ENCODE measurements at places on chromosomes 4 and X.

DNA sequence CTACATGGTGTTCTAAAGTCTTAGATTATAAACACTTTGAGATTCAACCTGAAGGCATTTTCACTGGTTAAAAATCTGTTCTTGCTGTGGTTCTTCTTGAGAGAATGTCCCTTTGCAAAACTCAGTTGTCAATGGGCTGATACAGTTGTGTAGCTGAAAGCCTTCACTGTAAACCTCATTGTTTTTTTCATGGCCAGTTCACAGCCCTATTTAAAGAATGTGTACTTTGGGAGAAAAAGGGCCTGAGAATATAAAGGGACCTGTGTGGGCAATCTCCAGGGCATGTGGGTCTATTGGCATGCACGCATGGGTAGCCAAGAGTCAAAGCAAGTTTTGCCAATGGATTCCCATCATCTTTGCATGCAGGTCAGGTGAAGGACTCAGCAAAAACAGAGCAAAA is 7.8 kb upstream of the MAP7D3 start:
- DNase-seq = no peak

DNA sequence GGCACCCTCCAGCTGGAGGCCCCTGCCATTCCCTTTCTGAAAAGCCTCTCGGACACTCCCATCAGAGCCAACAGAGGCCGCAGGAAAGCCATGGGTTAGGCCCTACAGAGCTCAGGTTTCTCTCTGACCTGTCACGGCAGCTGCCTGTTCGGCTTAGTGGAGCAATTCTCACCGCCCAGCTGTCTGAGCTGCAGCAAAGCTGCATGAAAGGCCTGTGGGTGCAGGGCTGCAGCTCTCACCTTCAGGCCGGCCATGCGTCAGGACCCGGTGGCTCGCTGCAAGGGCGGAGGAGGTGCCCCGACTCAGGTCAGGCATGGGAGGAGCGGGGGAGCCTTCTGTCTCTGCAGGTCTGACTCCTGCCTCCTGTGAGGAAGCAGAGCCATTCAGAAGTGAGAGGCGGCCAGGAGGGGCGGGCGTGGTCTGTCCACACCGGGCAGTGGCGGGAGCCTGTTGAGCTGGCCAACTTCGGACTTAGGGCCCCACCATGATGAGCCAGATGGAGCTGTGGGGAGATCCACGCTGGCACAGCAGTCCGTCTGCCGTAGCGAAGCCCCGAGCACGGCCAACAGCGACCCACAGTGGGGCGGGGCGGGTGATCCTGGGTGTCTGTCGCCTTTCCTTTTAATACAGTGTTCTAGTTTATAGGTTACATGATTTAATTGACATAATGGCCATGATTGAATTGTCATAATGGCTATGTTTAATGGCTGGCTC is 23.4 kb downstream of the PDE6B start:
- no peak for DNase-seq

GRCh38 chrX:87924619-87925018 is 407.0 kb downstream of the KLHL4 start:
- DNase-seq = no peak

DNA sequence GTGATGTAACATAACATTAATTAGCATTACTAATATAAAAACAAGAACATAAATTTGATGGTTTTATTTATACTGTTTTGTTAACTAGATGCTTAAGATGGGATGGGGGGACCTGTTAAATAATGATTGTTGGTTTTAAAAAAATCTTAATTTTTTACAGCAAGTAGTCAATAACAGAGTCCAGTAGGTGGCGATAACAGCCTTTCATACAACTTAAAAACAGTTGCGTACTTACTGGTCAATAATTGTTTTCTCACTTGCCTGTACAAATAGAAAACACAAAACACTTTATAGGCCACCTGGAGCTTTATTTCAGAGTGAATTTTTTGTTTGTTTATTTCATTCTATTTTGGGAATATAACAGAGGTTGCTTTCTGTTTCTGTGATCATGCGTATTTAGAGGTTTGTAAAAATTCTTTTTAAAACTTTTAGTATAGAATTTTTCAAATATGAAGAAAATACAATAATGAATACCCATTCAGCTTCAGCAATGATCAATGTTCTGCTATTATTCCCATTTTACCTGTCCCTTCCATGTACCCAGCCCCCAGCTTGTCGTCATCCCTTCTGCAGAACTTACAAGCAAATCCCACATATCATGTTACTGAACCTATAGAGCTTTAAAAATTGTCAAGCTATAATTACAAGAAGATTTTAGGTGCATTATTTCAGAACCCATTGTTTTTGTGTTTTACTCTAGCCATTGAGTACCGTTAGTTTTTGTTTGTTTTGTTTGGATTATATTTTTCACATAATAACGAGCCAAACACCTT is 97.1 kb downstream of the MRPL1 start:
- no peak for DNase-seq

GRCh38 chrX:73076838-73077237 is 2.5 kb downstream of the PABPC1L2A start:
- no peak for DNase-seq

DNA sequence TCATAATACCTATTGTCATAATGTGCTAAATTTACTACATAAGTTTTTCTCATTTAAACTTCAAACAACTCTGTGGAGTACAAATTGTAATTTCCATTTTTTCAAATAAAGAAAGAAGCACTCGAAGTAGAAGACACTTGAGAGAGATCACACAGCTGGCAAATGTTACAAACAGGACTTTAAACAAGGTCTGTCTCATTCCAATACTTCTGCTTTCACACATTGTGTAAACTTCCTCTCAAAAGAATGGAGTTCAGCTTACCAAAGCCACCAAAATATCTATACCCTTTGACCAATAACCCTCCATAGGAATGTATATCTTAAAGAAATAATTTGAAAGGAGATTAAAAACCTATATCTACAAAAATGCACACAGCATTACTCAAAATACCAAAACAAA is 88.3 kb downstream of the OPHN1 start:
- no peak for DNase-seq

DNA sequence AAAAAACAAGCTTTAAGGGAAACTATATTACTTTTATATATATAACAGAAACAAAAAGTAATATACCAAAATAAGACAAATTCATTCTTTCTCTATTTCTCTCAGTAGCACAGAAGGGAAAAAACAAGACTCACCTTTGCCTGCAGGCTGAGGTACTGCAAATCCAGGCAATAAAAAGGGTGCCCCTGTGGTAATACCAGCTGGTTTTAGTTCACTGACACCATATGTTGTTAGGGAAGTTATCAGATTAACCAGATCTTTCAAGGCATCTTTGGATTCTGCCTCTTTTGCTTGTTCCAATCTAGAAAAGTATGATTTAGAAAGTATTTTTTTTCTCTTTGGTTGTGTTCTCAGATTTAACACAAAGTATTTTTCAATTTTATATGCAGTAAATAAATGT is 139.8 kb downstream of the WDFY3 start:
- DNase-seq = no peak

- DNase-seq = no peak
These were observed 73.0 kb upstream of the ADAD1 start for GRCh38 chr4:122305853-122306252.

DNA sequence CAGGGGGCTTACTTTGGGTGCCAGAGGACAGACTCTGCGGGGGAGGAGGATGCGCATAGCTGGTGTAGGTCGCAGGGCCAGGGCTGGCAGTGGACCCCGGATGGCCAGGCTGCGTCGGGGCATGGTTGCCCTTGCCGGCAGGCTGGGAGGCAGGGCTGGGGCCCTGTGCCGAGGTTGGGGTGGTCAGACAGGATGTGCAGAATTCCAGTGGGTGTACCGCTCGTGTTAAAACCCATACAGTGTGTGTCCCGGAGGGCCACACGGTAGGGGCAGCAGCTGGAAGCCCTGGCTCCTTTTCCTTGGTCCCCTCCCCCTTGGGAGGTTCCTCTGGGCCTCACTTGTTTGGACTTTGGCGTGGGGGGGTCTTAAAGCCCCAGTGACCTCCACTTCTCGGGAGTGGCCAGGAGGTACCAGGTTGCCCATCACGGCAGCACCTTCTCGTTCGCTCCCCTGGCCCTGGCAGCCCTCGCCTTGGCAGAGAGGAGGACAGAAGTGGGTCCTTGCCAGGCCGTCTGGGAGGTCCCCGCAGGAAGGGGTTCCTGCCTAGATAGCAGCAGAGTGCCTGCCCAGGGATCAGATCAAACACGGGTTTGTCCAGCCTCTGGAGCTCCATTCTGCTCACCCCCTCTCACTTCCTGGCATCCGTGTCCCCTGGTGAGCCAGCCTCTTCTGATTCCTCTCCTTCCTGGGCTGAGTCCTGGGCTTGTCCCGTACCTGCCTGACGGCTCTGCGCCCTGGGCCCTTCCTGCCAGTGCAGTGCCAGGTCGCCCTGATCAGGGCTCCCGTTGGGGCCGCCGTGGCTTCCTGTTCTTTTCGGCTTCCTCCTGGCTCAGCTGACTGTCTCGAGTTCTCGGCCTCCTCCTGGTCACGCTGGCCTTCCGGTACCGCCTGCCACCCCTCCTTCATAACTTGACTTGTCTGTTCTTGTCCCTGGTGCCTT is 56.7 kb upstream of the HGFAC start:
- DNase-seq = no peak

- DNase-seq = no peak
These were observed 191.4 kb downstream of the SPRY1 start for GRCh38 chr4:123587983-123588494.

GRCh38 chrX:10064736-10065135 is 92.0 kb upstream of the CLCN4 start:
- no peak for DNase-seq

- DNase-seq = no peak
These were observed 241.4 kb downstream of the GRIA3 start for GRCh38 chrX:123425471-123425870.

DNA sequence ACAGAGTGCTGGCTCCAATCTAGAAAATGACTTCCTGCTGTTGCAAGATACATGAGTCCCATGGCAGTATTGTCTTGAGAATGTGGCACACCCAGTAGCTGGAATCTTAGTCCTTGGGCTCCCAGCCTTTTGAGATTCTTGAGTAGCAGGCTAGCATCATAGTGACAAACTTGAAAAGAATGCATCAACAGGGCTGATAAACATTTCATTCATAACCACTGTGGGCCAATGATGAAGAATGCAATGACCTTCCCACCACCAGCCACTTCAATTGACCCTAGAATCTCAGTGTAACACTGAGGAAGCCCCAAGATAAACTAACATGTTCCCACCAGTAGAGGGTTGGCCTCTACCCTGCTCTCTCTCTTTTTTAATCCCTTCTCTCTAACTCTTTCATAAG is 329.3 kb downstream of the GBA3 start:
- DNase-seq = no peak

DNA sequence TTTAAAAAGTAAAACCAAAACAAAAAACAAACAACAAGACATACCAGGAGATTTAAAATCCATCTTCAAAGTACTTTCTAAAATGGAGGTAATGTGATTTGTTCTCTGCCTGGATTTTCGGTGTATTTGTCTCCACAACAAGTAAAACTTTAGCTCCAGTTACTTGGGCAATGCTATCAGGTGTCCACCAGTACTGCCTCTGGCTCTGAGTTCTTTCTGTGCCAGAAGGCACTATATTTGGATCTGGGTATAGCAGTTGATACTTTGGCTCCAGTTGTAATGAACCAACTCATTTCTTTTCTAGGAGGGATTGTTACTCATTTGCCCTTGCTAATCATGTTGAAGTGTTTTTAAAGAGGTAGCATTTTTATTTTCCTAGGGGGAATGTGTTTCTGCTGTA is 9.5 kb upstream of the PDLIM5 start:
- DNase-seq = no peak

- no peak for DNase-seq
These were observed 213.3 kb downstream of the ANKRD50 start for GRCh38 chr4:124499261-124499660.

GRCh38 chr4:82677327-82677726 is 115.5 kb upstream of the TMEM150C start:
- DNase-seq = no peak

GRCh38 chr4:8495803-8496202 is 55.2 kb downstream of the TRMT44 start:
- DNase-seq = no peak

GRCh38 chr4:7399440-7400234 is 35.1 kb downstream of the PSAPL1 start:
- DNase-seq = no peak

- DNase-seq = peak; percentile 93
These were observed 5.6 kb downstream of the FLNA start for GRCh38 chrX:154368630-154369448.

DNA sequence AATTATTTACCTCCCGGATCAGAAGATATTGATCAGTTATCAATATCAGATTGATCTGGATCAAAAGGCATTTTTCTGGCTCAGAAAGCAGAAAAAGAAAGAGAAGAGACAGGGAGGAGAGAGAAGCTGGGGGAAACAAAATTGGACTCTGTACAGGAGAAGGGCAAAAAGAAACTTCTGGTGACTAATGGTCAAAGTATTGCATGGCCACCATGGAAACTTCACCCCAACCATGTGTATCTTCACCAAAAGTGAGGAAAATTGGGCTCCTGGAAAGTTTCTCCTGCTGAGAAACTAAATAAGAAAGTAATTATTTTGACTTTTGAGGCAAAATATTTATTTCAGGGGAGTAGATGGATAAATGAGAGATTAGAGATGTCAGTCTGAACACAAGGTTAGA is 33.9 kb downstream of the RNF150 start:
- DNase-seq = no peak

DNA sequence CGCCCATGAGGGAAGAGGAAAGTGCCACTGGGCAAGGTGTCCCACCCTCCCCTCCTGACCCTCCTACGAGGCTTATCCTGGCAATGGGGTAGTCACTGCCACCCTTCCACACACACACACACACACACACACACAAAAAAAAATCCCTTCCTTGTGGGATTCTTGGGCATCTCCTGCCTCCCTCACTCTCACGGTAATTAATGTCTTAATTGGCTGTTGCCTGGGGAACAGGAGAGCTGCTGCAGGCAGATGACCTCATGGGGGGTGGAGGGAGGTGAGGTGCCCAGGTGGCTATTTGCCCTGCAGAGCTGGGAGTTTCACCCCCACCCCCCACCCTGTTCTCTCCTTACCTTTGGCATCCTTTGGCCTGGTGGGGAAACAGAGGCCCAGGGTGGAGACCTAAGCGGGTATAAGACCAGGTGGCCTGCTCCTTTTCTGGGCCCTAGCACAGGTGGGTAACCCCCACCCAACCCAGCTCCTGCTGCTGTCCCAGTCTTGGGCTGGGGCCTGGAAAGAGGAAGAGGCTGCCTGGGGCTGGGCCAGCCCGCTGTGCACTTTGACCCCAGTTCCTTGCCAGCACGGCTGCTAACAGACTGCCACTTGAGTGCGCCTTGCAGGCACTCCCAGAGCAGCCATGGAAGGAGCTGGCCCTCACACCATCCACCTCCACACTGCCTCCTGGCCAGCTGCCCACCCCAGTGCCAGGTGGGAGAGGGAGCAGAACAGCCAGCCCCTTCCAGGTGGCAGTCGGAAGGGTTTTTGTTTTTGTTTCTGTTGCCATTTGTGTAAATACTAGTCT is 12.6 kb downstream of the EFNB1 start:
- DNase-seq = no peak
